Psoas muscle (tissue), 8 donors: ENCODE measurements at places on chromosomes 5 and 9. TPM values are rescaled to one million over a fixed set of nuclear protein-coding genes. Genes with fewer than 3 reads are reported as not detected.

The KCNT1 gene
- 11.5 TPM for total RNA-seq

The AGXT2 gene
- total RNA-seq: not detected

The RANBP17 gene
- total RNA-seq: 3.2 TPM

The LHX3 gene
- total RNA-seq: not detected

The SPACA9 gene
- total RNA-seq: 3.6 TPM

The LHFPL2 gene
- 5.7 TPM for total RNA-seq

The MYOZ3 gene
- 29.7 TPM for total RNA-seq

The RPS23 gene
- total RNA-seq: 1,381 TPM

The PCDHGB1 gene
- total RNA-seq: 1.5 TPM

The GNA14 gene
- total RNA-seq: 1.1 TPM

The NDUFS4 gene
- total RNA-seq: 179 TPM

The PCDHB4 gene
- 2.0 TPM for total RNA-seq

The COL27A1 gene
- total RNA-seq: 3.9 TPM

The ADAMTS16 gene
- 0.08 TPM for total RNA-seq

The DAPK1 gene
- total RNA-seq: 2.2 TPM

The KDM3B gene
- 53.2 TPM for total RNA-seq

The CNTFR gene
- total RNA-seq: 32.3 TPM

The ANGPTL2 gene
- 23.0 TPM for total RNA-seq

The C5 gene
- total RNA-seq: 0.39 TPM

The BTNL9 gene
- 14.0 TPM for total RNA-seq

The KLF9 gene
- total RNA-seq: 29.5 TPM

The NME5 gene
- 1.1 TPM for total RNA-seq

The MACIR gene
- total RNA-seq: 5.0 TPM

The PCDHB16 gene
- 0.71 TPM for total RNA-seq

The IFNK gene
- not detected for total RNA-seq

The RXRA gene
- total RNA-seq: 84.3 TPM

The PDLIM4 gene
- total RNA-seq: 5.7 TPM

The TMEM232 gene
- 0.38 TPM for total RNA-seq

The CCDC192 gene
- not detected for total RNA-seq

The FOXD4L4 gene
- total RNA-seq: 0.13 TPM

The SLC6A7 gene
- not detected for total RNA-seq

The ZNF483 gene
- 0.48 TPM for total RNA-seq

The CDK7 gene
- total RNA-seq: 33.4 TPM

The VAV2 gene
- 2.9 TPM for total RNA-seq

The CER1 gene
- total RNA-seq: not detected

The SCGB3A2 gene
- total RNA-seq: not detected

The ARHGEF39 gene
- total RNA-seq: 0.07 TPM

The CCL28 gene
- total RNA-seq: 0.28 TPM

The SLC24A2 gene
- 1.2 TPM for total RNA-seq

The AFAP1L1 gene
- total RNA-seq: 38.6 TPM

The SH3RF2 gene
- total RNA-seq: 23.5 TPM

The ZNG1F gene
- 0.32 TPM for total RNA-seq

The DOCK2 gene
- 3.5 TPM for total RNA-seq

The SVEP1 gene
- 16.3 TPM for total RNA-seq

The ZNF366 gene
- total RNA-seq: 6.6 TPM

The GMCL2 gene
- total RNA-seq: not detected

The KIAA1958 gene
- 4.1 TPM for total RNA-seq

The HRH2 gene
- total RNA-seq: 0.49 TPM

The SUB1 gene
- total RNA-seq: 174 TPM

The FAM221B gene
- total RNA-seq: not detected
